ENCODE measurements at places on chromosomes 1 and 21.

DNA sequence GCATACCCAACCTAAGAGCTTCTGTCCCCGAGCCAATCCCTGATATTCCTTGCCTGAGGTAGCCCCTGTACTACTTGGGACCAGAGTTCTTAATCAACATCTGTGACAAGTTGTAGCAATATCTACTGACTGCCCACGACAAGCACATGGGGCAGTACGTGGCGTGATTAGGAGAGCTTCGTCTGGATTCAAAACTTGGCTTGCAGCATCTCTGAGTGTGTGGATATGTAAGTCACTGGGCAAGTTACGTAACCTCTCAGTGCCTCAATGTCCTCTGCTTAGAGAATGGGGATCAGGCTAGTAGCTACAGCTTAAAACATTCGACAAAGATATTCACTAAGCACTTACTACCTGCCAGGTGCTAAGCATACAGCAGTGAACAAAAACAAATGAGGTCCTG, 5.0 kb downstream of the HSPG2 start:
- no peak for DNase-seq

DNA sequence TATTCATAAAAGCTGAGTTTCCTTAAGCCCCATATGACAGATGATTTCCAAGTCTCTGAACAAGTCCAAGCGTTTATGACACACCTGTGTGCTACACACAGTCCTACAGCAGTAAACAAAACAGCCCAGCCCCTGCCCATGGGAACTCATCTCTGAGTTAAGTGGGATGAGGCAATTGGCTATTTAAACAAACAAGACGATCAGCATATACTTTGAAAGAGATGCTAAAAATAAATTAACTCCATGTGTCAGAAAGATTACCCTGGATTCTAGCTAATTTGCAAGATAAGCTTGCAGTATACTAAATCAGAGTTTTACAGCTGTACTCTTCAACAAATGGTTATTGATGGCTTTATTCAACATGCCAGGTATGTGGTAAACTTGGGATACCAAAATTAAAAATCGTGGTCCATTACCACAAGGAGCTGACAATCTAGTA, 7.0 kb downstream of the PSMG1 start:
- DNase-seq, result no peak

DNA sequence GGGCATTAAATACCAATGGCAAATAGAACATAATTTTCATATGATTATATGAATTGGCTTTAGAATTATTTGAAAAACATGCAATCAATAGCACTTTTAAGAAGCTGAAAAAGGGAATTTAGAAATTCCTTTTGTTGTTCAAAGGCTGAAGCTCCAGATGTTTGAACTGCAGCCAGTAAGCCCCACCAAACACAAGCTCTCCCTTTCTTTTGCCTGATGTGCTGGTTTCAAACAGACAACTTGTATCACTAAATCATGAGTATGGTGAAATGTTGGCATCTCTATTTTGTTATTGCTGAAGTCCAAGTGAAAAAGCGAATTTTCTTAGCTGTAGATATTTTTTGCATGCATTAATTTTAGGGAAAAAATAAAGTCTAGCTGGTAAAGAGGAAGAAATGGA, 27.5 kb upstream of the NCAM2 start:
- DNase-seq, result no peak

GRCh38 chr1:18530587-18531502, 50.1 kb downstream of the KLHDC7A start:
- no peak for DNase-seq

- DNase-seq, result no peak
Measured at GRCh38 chr21:14615359-14615974, 69.4 kb upstream of the SAMSN1 start.

GRCh38 chr1:47515164-47515789, 77.4 kb downstream of the FOXD2 start:
- DNase-seq, result no peak

DNA sequence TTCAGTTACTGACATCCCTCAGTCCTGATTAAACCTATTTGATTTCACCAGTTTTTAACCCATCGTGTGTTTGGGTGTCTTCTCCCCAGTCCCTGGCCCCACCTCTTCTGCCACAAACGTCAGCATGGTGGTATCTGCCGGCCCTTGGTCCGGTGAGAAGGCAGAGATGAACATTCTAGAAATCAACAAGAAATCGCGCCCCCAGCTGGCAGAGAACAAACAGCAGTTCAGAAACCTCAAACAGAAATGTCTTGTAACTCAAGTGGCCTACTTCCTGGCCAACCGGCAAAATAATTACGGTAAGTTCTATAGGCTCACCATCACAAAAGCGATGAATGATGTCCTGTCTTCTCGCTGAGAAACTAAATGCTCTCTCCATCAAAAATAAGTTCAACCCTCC, 28.7 kb downstream of the NBPF3 start:
- no peak for DNase-seq

DNA sequence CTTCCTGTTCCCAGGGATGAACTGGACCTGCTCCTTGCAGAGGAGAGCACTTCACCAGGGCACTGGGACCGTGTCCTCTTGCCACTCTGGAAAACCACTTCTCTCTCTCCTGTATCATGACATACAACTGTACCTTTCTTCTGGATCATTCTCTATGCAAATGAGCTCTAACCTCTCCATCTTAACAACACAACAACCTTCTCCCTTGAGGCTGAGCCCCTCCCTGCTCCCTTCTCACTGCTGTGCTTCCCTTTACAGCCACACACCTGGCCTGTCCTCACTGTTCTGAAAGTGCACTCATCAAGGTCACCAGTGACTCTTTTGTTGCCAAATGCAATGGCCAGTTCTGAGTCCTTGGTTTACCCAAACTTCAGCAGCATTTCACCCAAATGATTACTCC, 54.5 kb upstream of the MRPS6 start:
- DNase-seq, result no peak

GRCh38 chr1:84089465-84089864, 54.6 kb upstream of the PRKACB start:
- no peak for DNase-seq

DNA sequence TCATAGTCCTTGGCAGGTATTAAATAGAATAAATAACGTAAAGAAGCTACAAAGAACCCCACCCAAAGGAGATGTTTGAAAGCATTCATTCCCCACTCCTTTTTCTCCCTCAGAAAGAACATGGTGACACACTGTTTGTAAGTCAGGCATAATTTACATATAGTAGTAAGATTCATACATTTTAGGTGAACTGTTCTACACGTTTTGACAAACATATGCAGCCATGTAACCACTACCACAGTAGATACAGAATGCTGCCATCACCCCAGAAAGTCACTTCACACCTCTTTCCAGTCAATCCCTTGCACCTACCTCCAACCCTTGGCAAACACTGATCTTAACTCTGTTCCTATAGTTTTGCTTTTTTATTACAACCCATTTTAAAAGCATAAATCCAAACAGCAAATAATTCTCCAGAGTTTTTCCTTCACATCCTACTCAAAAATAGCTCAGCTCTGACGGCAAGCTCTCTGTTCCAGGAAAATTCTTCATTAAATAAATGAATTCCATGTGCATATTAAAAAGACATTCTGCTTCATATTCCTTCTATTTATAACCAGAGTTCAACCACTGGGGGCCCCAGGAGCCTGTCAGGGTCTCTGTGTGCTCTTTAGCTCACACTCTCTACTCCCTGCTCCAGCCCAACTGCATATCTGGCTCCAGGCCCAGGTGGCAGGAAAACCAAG, 258.8 kb downstream of the PLPP3 start:
- no peak for DNase-seq

- DNase-seq, result no peak
Measured at GRCh38 chr1:234355782-234356510, 17.3 kb upstream of the COA6 start.

DNA sequence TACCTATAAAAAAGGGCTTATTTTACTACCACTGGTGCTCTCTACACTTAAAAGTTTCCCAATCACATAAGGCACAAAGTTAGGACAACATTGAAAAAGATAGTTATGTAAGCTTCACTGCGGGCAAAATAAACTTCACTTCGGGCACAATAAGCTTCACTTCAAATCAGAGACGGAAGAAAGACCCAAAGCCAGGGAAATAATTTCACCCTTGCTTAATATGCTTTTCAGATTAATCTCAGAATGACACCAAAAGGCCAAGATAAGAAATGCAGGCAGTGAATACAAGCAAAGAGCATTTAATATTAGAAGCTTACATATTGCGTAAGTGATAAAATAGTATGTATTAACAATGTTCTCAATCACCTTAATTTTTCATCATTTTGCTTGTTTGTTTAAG, 444.2 kb downstream of the SETD4 start:
- DNase-seq, result no peak

- no peak for DNase-seq
Measured at GRCh38 chr1:54291276-54292001, 91.5 kb downstream of the MRPL37 start.

GRCh38 chr21:29708401-29708800, 231.4 kb downstream of the GRIK1 start:
- DNase-seq, result no peak

DNA sequence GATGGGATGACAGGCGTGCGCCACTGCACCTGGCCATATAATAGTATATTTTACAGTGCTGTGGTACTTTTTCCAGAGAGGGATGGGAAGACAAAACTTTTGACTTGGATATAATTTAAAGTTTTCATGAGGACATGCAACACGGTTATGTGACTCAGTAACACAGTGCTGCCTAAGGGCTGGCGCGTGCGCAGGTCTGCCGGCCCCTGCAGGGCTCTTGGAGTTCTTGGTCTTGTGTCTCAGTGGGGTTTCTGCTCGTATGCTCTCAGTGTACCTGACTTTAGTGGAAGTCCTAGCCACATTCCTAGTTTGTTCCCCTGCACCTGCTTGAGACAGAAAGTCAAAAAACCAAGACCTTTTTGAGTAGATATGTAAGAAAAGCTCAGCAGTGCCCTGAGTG, 27.5 kb upstream of the ATF3 start:
- DNase-seq, result no peak

- no peak for DNase-seq
Measured at GRCh38 chr1:60573726-60574409, 500.3 kb upstream of the C1orf87 start.

GRCh38 chr1:69567652-69568420, at the start of gene LRRC7:
LRRC7 (plus strand) TSS chr1:69567922; CDS start chr1:69568640, 718 bp downstream.
- no peak for DNase-seq

GRCh38 chr1:232610192-232610901, 19.6 kb downstream of the SIPA1L2 start:
- DNase-seq, result no peak

DNA sequence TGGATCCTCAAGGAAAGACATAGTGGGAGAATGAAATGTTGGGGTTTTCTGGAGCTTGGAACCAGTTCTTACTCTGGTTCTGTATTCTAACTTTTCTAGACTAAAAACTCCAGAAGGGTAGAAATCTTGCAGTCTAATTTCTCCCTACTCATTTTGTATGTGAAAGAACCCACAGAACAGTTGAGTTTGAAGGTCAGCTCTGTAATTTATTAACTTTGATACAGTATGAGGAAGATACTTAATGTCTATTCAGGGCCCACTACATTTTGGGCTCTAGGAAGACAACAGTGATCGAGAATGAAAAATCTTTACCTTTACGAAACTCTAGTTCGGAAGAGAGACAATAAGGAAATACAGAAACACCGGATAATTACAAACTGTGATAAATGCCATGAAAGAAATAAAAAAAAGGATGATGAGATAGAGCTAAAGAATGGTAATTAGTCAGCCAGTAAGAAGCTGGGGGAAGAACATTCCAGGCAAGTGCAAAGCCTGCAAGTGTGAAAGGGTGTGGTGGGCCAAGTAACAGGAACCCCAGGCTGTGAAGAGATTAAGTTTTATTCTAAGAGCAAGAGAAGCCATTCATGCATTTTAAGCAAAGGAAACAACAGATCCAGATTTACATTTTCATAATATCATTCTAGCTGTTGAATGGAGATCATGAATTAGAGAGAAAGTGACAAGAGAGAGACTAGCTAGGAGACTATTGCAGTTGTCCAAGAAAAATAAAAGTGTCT, 159.9 kb upstream of the HMCN1 start:
- DNase-seq, result no peak

GRCh38 chr1:84299536-84300170, 1.9 kb upstream of the SAMD13 start:
- no peak for DNase-seq

DNA sequence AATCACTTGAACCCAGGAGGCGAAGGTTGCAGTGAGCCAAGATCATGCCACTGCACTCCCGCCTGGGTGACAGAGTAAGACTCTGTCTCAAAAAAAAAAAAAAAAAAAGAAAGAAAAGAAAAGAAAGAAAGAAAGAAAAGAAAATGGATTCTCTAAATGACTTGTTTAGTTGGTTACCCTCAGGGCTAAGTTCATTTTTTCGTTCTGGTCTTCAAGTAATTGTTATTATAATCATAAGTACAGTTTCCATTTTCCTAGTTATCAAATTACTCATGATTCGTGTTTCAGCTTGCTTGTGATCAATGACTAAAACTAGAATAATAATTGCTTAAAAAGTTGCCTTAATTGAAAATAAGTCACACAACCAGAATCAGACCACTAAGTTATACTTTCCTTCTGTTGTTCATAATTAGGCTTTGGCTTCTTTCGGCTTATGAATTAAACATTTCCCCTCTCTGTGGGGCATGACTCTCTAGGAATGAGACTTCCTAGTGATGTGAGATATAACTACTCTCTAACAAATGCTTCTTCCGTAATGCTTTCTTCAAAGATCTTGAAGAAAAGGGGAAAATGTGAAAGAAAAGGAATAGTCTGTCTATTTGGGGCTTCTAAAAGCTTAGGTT, 9.6 kb upstream of the RLF start:
- DNase-seq, result no peak

DNA sequence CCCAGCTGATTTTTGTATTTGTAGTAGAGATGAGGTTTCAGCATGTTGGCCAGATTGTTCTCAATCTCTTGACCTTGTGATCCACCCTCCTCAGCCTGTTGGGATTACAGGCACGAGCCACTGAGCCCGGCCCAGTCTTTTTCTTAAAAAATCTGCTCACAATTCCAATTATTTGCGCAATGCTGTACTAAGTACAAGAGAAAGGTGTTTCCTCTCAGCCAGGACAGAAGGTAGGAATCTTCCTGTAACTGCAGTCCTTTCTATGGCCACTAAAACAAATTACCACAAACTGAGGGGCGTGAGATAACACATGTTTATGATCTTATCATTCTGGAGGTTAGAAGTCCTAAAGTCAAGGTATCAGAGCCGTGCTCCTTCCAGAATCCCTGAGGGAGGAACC, 6.9 kb upstream of the CBR3 start:
- no peak for DNase-seq

- DNase-seq, result peak; percentile 12
Measured at GRCh38 chr1:54804471-54805132, 3.5 kb upstream of the TTC22 start.

DNA sequence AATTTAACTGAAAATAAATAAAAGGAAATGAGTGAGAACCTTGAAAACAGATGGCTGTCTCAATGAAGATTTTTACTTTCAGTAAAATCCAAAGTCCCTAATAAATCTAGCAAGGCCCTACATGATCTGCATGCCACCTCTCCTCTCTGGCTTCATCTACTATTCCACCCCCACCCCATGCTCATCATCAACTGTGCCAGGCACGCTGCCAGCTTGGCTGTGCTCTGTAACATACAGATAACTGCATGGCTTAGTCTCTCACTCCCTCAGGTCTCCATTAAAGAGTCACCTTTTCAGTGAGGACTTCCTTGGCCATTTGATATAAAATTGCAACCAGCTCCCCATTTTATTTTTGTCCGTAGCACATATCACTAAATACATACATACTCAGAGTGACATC, 26.7 kb downstream of the RGSL1 start:
- DNase-seq, result no peak

GRCh38 chr21:36117286-36117741, 17.6 kb upstream of the CBR3 start:
- no peak for DNase-seq

GRCh38 chr1:218421531-218421930, 76.4 kb downstream of the TGFB2 start:
- DNase-seq, result no peak

- DNase-seq, result no peak
Measured at GRCh38 chr1:76289692-76290091, 215.1 kb downstream of the ST6GALNAC3 start.
